Right renal cortex interstitium (tissue), 3 donors: ENCODE measurements at places on chromosomes 6 and 20. TPM values are rescaled to one million over a fixed set of nuclear protein-coding genes. Genes with fewer than 3 reads are reported as not detected.

- no peak for DNase-seq
Measured at GRCh38 chr20:6558341-6558740, 209.1 kb upstream of the BMP2 start.

RAET1G gene
- 0.75 TPM for polyA plus RNA-seq

SAMD5 gene
- polyA plus RNA-seq, result 14.9 TPM

- DNase-seq, result no peak
Measured at GRCh38 chr6:106509420-106510089, 119.7 kb downstream of the RTN4IP1 start.

- DNase-seq, result no peak
Measured at GRCh38 chr6:19452495-19452894, 384.7 kb upstream of the ID4 start.

CGA gene
- 0.53 TPM for polyA plus RNA-seq

DNA sequence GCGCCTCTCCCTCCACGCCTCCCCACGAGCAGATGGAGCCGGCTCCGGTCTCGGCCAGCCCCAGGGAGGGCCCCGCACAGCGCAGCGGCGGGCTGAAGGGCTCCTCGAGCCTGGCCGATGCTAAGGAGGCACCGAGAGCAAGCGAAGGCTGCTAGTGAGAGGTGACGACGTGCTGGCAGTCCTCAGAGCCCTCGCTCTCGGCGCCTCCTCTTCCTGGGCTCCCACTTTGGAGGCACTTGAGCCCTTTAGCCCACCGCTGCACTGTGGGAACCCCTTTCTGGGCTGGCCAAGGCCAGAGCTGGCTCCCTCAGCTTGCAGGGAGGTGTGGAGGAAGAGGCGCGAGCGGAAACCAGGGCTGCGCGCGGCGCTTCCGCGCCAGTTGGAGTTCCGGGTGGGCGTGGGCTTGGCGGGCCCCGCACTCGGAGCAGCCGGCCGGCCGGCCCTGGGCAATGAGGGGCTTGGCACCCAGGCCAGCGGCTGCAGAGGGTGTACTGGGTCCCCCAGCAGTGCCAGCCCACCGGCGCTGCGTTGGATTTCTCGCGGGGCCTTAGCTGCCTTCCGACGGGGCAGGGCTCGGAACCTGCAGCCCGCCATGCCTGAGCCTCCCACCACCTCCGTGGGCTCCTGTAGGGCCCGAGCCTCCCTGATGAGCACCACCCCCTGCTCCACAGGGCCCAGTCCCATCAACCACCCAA lies 2.5 kb upstream of the TMEM14C start:
- DNase-seq, result no peak

DNA sequence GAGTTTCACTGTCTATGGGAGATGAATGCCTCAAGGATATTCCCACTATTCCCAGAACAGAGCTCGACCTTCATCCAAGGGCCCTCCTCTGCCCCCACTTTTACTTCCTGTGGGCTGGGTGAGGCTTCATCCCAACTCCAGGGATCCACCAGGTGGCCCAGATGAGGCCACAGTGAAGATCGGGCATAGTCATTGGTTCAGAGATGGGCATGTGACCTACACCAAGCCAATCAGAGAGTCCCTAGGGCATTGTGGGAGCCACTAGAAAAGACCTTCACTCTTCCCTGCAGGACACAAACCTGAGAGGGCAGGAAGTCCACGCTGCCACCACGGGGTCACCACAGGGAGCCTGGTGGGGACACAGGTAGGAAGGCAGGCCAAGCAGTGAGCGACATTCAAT lies 72.9 kb upstream of the SLC22A16 start:
- no peak for DNase-seq

GRCh38 chr20:21707999-21708737 lies 2.7 kb downstream of the PAX1 start:
- DNase-seq, result no peak

GRCh38 chr20:34579979-34580940 lies 21.7 kb downstream of the MAP1LC3A start:
- no peak for DNase-seq

CTSZ gene
- polyA plus RNA-seq, result 80.3 TPM

MGME1 gene
- polyA plus RNA-seq, result 42.9 TPM

- DNase-seq, result no peak
Measured at GRCh38 chr6:56370561-56371211, 123.3 kb upstream of the COL21A1 start.

MMP24 gene
- 1.6 TPM for polyA plus RNA-seq

PCMTD2 gene
- polyA plus RNA-seq, result 128 TPM

GRCh38 chr20:62886709-62887058 lies 25.1 kb upstream of the TCFL5 start:
- no peak for DNase-seq

- no peak for DNase-seq
Measured at GRCh38 chr20:54127855-54128574, 45.8 kb downstream of the CYP24A1 start.

GRCh38 chr20:46970937-46971630 lies 76.4 kb downstream of the EYA2 start:
- no peak for DNase-seq

MEI4 gene
- 2.0 TPM for polyA plus RNA-seq

DNA sequence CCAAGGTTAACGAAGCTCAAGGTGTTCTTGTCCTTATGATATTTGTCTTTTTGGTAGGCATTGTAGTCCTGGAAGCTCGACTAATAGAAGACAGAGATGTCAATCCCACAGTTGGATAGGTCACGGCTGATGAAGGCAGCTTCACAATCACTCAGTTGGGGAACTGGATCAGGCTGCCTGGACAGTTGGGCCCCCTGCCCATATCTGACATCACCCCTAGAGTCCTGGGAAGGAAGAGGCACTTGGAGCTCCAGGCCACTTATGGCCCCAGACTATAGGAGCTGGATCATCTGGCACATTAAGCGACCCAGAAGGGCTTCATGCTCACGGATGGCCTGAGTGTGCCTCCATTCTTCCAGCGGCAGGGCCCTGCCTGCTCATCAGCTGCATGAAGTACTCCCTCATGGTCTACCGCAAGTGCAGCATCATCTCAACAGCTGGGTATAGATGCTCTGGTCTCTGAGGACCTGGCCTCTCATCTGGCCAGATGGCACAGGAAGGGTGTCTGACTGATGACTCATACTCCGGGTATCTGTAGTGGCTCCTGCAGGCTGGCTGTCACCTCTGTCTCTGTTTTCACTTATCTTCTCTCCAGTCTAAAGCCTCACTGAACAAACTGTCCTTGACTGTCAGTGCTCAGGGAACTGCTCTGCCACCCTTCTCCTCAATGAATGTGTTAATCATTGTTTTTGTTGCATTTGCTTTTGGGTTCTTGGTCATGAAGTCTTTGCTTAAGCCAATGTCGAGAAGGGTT lies 29.2 kb upstream of the SSR1 start:
- no peak for DNase-seq

GRCh38 chr20:46229478-46230105 lies 78.7 kb downstream of the CDH22 start:
- DNase-seq, result no peak

GRCh38 chr6:75472885-75473284 lies 20.7 kb downstream of the FILIP1 start:
- DNase-seq, result no peak

DNA sequence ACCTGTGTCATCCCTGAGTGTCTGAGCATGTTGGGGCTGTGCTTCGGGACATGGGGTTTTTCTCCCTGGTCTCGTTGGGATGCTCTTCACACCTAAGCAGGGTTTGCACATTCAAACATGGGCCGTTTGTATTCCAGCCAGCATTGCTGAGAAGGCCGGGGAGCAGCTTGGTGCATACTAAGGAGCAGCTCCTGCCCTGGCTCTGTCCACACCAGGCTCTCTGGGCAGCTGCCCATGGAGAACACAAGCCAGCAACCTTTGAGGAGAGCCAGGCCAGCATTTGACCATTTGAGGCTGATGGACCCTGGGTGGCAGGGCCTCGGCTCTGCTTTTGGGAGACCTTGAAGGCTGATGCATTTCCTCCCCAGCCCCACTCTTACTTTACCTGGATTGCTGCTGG lies 92.1 kb downstream of the PHACTR3 start:
- DNase-seq, result no peak

GRCh38 chr6:105695461-105695860 lies 292.6 kb upstream of the PREP start:
- no peak for DNase-seq

DNA sequence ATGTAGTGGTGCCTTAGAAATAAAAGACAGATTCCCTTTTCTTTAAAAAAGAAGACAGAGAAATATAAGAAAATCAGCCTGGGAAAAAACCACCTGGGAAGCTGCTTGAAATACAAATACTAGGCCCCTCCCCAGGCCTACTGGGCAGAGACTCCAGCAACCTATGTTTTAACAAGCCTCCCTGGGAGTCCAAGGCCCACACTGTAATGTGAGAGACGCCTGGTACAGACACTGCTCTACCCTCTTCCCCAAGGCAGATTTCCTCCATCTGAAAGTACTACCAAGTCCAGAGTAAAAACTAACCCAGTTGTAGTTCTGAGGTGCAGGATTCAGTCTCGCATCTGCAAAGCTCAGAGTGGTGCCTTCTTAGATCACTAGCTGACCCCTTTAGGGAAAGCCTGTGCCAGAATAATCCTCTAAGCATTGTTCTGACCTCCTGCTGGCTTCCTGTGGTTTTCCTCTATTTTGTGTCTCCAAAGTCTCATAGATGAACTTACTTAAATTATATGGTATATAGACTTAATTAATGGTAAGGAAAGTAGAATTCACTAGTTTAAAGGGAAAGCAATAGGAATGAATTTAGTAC lies 270.2 kb upstream of the SLC35B3 start:
- DNase-seq, result no peak

SYTL3 gene
- 3.5 TPM for polyA plus RNA-seq

DNA sequence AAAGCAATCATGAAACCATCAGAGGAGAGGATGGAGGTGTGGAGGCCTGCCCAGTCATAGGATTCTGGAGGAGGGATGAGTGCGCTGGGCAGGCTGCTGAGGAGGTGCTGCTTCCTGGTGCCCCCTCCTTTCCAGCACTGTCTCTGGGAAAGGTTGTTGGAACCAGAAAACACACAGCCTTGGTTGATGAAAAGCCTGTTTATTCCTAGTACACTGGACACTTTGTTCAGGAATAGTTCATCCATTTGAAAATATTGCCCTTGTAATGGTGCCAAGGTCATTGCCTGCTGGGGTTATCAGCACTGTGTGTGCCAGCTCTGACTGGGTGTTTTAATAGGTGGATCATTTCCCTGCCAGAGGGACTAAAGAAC lies 83.7 kb upstream of the ARMC2 start:
- no peak for DNase-seq

DNA sequence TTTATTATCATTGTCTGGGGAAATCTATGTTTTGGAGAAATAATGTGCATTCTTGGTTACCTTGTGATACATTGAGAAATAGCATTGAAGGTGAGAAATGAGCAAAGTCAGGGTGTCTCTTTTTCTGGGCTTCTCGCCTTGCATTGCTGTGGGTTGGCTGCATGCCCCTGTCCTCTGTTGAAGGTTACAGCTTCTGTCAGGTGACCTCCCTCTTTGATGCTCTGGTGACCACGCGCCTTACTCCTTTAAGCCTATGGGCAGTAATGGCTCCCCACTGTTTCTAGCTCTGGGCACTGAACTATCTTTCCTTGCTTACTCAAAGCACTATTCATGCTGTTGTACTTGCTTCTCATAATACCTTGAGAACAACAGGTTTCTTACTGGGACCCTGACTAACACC lies 14.6 kb downstream of the ADGRB3 start:
- no peak for DNase-seq

- no peak for DNase-seq
Measured at GRCh38 chr6:4446982-4447381, 311.6 kb upstream of the ECI2 start.

- no peak for DNase-seq
Measured at GRCh38 chr6:37524025-37524969, 24.6 kb upstream of the CCDC167 start.

GRCh38 chr20:52410182-52410647 lies 218.6 kb upstream of the ZFP64 start:
- no peak for DNase-seq

EFHC1 gene
- polyA plus RNA-seq, result 56.8 TPM

SLC26A8 gene
- polyA plus RNA-seq, result 0.27 TPM

GRCh38 chr6:155108070-155108820 lies 113.1 kb downstream of the TIAM2 start:
- no peak for DNase-seq

BMP7 gene
- polyA plus RNA-seq, result 78.2 TPM
